GM12878 (cell line): ENCODE measurements at places on chromosomes 3 and 15. TPM values are rescaled to one million over a fixed set of nuclear protein-coding genes. Genes with fewer than 3 reads are reported as not detected.

GRCh38 chr3:34808287-34808686 lies 831.0 kb upstream of the ARPP21 start:
- no peak overlapping the region for H3K4me3 ChIP-seq
- no peak overlapping the region for H3K27ac ChIP-seq
- H3K27me3 ChIP-seq, result no peaks in the 10 kb centered on the region
- DNase-seq, result no peak
- no peaks in the 10 kb centered on the region for H3K4me1 ChIP-seq

DNA sequence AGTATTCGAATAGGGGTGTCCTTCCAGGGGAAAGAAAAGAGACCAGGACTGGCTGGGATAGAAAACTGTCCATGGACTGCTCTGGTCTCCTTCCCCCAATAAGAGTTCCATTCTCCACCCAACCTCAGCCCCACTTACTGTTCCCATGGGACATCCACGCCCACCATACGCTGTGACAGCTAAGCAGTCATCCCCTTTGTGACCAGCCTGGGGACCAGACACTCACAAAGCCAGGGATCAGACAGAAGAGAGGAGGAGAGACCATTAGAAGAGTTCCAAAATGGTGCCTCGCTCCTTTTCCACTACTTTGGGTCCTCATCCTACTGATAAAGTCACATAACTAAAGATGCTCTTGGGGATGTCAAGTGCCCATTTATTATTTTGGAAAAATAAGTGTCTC lies 27.6 kb upstream of the GNB5 start:
- no peak overlapping the region for H3K27ac ChIP-seq
- no peaks in the 10 kb centered on the region for H3K27me3 ChIP-seq
- H3K36me3 ChIP-seq, result no peaks in the 10 kb centered on the region
- peaks cover 26% of the 10 kb centered on the region for H3K4me1 ChIP-seq
- H3K4me3 ChIP-seq, result no peak overlapping the region

GRCh38 chr3:148223266-148223665 lies 474.4 kb upstream of the AGTR1 start:
- H3K27ac ChIP-seq, result no peak overlapping the region
- no peaks in the 10 kb centered on the region for H3K27me3 ChIP-seq
- no peak overlapping the region for H3K4me3 ChIP-seq
- DNase-seq, result no peak

Gene RETNLB
- not detected in 2 replicates for total RNA-seq

DNA sequence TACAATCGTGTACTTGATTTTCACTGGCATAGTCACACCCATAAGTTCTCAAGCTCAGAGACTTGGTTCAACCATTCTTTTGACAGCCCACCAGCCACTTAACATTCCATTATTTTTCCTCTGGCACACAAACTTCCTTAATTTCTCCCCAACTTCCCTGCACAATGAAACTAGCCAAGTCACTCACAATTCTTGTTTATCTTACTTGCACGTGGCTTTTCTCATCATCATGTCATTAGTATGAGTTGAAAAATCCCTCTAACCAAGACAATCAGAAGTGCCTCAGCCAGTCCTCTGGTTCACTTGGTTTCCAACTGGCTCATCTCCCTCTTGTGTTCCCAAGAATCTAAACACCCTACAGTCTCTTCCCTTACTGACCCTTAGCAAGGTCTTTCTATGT lies 110.5 kb upstream of the PTPRG start:
- no peaks in the 10 kb centered on the region for H3K4me1 ChIP-seq
- H3K4me3 ChIP-seq, result no peak overlapping the region
- H3K27me3 ChIP-seq, result no peaks in the 10 kb centered on the region

Gene GUCA1C
- not detected in 2 replicates for total RNA-seq

DNA sequence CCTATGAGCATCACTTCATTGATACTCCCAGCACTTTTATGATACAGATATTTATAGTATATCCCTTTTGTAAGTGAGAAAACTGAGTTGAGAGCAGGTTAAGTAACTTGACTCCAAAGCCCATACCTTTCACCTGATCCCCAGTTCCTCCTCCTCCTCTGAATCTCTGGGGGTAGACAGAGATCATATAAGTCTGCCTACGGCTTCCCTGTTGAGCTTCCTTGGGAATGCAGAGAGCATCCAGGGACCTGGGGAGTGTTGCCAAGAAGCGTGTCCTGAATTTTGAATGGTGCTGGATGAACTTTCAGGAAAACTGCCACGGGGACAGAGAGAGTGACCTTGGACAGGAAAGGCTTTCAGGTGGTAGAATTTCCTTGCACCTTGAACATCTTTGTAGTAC lies 268.5 kb downstream of the LRTM1 start:
- DNase-seq, result no peak
- H3K27ac ChIP-seq, result no peak overlapping the region
- H3K36me3 ChIP-seq, result no peaks in the 10 kb centered on the region
- no peaks in the 10 kb centered on the region for H3K4me1 ChIP-seq
- H3K4me3 ChIP-seq, result no peak overlapping the region

DNA sequence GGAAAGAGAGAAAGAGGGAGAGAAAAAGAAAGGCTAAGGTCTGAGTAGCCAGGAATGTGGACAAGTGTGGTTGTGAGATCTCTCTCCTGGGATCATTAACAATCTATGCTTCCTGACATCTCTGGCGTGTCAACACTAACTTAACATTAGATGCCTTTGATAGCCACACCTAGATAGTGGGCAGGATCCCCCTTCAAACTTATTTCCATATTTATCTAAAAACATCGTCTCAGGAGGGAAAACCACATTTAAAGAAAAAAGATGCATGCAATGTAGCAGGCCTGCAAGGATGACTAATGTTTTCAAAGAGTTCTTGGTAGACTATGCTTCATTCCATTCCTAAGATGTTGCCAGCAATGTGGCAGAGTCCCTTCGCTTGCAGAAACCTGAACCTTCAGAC lies 80.9 kb downstream of the MLH1 start:
- H3K4me3 ChIP-seq, result no peak overlapping the region
- no peaks in the 10 kb centered on the region for H3K4me1 ChIP-seq
- H3K27ac ChIP-seq, result no peak overlapping the region
- H3K27me3 ChIP-seq, result no peaks in the 10 kb centered on the region

- H3K36me3 ChIP-seq, result no peaks in the 10 kb centered on the region
- H3K27ac ChIP-seq, result no peak overlapping the region
- no peaks in the 10 kb centered on the region for H3K4me1 ChIP-seq
- no peak for DNase-seq
These were observed 226.7 kb downstream of the CADM2 start for GRCh38 chr3:85185495-85185894.

DNA sequence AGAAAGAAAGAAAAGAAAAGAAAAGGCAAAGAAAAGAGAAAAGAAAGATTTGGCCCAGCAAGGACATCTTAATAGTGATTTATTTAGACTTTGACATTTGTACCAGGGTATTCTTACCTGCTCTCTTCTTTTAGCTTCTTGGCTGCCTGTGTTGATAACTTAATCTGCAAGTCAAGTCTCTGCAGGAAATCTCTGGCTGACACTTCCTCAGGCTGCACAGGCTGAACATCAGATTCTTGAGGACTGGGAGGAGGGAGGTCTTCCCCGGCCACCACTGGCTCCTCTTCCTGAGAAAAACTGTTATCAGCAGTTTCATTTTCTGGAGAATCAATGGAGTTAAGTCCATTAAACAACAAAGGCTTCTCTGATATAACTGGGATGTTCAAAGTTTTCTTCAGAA lies 12.8 kb downstream of the LYSMD2 start:
- H3K27me3 ChIP-seq, result no peaks in the 10 kb centered on the region
- peaks cover 17% of the 10 kb centered on the region for H3K4me1 ChIP-seq
- H3K4me3 ChIP-seq, result no peak overlapping the region
- peaks cover 13% of the 10 kb centered on the region for H3K36me3 ChIP-seq
- no peak overlapping the region for H3K27ac ChIP-seq
- no peak for DNase-seq

- no peaks in the 10 kb centered on the region for H3K27me3 ChIP-seq
- DNase-seq, result no peak
- no peak overlapping the region for H3K4me3 ChIP-seq
- no peaks in the 10 kb centered on the region for H3K36me3 ChIP-seq
These were observed 259.7 kb upstream of the TPM1 start for GRCh38 chr15:62782896-62783295.
